Activated CD4-positive, CD25-positive, alpha-beta regulatory T cell treated with anti-CD3 and anti-CD28 coated beads, Interleukin-2, amount 50 U/mL, for 16 hours (primary cell): ENCODE measurements at places on chromosomes 12 and 14.

GRCh38 chr12:76560086-76560491, 518 bp upstream of the OSBPL8 start:
- DNase-seq, result no peak

- no peak for DNase-seq
Measured at GRCh38 chr12:24861766-24862540, 86.9 kb downstream of the BCAT1 start.

GRCh38 chr12:41466802-41467201, 278.7 kb downstream of the PDZRN4 start:
- no peak for DNase-seq

DNA sequence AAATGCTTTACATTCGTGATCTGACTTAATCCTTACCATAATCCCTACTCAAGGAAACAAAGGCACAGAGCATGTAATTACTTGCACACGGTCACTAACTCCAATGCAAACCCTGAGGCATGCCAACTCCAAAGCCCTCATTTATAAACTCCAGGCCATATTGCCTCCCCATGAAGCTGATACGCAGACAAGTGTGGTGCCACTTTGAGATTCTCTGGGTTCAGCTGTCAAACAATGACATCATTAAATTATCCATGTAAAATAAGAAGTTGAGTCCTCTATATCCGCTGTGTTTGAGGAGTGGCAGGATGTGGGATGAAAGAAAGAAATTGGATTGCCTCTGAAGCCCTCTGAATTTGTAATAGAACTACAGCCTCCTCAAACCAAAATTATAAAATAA, 62.8 kb downstream of the ANO4 start:
- DNase-seq, result no peak

DNA sequence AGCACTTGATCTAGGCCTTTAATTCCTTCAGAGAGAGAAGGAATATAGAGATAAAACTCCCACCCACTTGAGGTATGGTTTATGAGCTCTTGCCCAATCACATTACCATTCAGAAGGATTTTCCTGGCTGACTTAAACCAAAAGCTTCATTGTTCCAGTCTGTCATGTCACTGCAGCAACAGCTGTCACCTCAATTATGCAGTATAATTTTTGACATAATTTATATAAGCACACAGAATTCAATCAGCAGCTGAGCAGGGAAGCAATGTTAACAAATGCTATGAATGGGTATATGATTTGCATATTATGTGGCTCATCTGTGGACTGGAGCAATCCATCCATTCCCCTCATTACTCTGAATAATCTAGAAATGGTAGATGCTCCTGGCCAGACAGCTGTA, 40.3 kb downstream of the CBX5 start:
- DNase-seq, result no peak

GRCh38 chr12:116759783-116760621, 21.9 kb downstream of the RNFT2 start:
- no peak for DNase-seq

DNA sequence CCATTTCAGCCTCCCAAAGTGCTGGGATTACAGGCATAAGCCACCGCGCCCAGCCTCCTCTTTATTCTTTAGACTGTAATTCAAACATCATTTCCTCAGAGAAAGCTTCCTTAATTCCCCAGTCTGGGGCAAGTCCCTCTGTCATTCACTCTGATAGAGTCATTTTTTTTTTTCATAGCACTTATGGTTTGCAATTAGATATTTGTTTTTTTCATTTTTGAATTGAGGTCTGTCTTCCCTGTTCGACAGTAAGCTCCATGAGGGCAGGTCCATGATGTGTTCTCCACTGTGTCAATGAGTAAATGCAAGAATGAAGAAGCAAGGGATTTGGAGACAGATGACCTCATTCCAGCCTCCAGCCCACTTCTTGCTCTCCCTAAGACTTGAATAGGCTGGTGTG, 12.1 kb downstream of the ASIC1 start:
- no peak for DNase-seq

DNA sequence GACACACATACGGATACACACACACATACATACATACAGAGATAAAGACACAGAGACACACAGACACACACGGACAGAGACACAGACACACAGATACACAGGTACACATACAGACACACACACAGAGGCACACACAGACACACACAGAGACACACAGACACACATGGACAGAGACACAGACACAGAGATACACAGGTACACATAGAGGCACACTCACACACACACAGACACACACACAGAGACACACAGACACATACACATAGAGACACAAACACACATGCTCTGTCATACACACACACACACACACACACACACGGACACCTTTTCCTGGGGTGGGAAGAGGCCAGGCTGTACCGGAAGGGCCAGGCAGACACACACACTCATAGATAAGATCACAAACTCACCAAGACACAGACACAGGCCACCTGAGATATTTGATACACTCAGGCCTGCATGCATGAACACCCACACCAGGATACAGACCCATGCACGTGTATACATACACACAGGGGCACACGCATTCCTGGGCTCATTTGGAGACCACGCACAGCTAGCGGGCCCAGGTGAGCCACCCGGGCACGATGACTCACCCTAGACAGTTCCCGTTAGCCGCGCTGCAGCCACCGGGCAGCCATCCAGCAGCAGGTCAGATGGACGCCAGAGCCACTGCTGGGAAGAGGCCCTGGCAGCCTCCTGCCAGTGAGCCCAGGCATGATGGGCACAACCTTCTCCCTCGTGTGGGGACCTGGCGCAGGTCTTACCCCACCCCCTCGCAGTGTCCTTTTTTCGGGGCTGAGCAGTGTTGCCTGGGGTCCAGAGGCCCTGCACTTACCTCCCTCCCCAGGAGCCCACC, 1.8 kb upstream of the AHNAK2 start:
- no peak for DNase-seq

GRCh38 chr14:106808458-106808857, 1282.1 kb downstream of the TMEM121 start:
- DNase-seq, result no peak

DNA sequence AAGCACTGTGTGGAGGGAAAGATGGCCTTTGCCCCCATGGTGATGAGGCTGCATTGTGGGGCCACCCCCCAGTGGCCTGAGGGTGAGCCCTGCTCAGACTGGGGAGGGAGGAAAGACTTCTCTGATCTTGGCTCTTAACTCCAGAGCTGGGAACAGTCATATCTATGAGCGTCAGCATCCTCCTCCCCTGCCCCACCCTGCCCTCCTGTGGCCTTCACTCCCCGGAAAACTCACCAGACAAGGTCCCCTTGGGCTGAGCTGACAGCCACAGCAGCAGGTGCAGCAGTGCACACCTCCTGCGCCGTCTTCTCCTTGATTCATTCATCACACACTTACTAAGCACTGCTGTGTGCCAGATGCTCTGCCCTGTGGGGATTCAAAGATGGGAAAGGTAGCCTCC, 98.8 kb downstream of the B4GALNT3 start:
- no peak for DNase-seq

DNA sequence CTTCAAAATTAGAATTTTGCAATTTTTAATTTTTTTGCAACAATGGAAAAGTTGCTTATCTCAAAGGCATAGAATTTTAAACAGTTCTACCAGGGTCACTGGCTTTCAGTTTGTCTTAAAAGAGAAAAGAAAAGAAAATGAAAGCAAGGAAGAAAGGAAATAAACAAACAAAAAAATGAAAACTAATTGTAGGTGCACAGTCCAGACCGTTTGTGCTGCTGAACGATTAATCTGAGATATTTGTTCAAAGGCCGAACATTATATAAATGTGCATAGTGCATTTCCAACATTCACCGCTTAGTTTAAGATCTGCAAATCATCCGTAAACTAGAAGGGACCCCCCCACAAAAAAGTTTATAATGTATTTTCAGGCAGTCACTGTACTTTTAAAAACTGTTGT, 5.5 kb upstream of the OTX2 start:
- no peak for DNase-seq

DNA sequence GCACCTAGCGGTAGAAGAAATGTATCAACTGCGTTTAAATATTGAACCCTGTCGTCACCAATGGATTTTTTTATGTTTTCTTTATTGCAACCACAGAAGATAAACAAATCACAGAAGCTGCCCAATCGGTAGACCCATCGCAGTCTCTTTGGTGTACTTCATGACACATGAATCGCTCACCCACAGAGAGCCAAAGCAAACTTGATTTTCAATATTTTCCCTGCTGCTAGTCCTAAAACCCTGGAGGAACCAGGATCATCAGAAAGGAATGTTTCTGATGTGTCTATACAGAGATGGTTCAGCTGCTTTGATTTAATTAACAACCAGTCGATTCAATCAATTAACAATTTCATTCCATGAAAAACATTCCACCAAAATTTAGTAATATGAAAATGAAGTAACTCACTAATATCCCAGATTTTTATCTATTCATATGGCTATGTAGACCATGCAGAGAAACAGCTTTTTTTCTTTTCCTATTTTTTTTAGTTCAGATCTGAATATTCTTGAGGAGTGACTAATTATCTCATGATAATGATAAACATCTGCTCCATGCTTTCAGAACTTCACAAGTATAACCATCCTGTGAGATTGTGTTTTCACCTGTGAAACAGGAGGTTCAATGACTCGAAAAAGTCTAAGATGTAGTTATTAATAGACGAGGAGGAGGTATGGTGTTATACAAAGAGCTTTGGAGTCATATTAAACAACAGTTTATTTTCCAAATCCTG, 46.1 kb downstream of the DIO2 start:
- no peak for DNase-seq

GRCh38 chr14:93137864-93138263, 22.1 kb upstream of the ITPK1 start:
- no peak for DNase-seq

GRCh38 chr12:79069009-79069408, 204.4 kb downstream of the SYT1 start:
- no peak for DNase-seq

DNA sequence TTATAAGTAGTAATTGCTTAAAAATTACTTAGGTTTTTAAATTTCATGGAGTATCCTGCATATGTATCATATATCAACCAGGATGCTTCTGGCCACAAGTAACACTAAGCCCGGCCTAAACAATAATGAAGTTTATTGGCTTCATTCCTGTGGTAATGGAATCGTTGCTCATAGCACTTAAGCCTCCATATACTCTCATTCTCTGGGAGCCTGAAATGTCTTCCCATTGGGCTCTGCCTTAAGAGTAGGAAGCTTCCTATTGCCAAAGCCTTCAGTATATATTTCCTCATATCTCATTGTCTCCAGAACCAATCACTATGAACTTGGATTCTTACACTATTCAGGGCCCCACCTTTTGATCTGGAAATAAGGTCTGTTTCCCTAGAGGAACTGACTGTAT, 83.8 kb upstream of the DNM1L start:
- no peak for DNase-seq

GRCh38 chr12:58356794-58357193, 415.4 kb downstream of the ATP23 start:
- DNase-seq, result no peak

- no peak for DNase-seq
Measured at GRCh38 chr14:87461704-87462103, 531.3 kb downstream of the GALC start.

DNA sequence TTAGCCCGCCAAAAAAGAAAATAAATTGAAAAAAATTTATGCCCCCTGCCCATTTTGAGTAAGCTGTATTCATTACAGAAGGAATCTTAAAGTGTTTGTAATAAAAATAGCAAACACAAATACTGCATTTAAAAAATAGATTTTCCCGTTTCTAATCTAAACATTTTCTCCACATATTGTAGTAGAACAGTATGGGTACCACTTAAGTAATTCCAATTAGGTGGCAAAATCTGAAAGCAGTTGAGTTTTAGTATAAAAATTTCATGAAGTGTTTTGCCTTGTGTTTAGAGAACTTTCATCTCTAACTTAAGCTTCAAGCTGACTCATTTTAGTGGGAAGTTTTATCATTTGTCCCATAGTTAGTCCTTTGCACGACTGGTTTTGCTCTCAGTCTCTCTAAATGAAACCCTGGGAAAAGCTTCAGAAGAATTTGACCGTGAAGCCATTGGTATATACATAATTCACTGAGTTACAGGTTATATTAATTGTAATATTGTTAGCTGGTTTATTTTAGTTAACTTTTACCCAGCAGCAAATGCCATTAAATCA, 214.6 kb downstream of the ERC1 start:
- no peak for DNase-seq
